ENCODE measurements at places on chromosomes 1 and 21. TPM values are rescaled to one million over a fixed set of nuclear protein-coding genes. Genes with fewer than 3 reads are reported as not detected.

Gene TMEM81
- 2.9 TPM for total RNA-seq

Gene FMO5
- total RNA-seq = 0.35 TPM

Gene LRRN2
- not detected for total RNA-seq

Gene DNMT3L
- total RNA-seq = not detected

- DNase-seq = no peak
These were observed 195.5 kb downstream of the ADSS2 start for GRCh38 chr1:244256086-244256676.

DNA sequence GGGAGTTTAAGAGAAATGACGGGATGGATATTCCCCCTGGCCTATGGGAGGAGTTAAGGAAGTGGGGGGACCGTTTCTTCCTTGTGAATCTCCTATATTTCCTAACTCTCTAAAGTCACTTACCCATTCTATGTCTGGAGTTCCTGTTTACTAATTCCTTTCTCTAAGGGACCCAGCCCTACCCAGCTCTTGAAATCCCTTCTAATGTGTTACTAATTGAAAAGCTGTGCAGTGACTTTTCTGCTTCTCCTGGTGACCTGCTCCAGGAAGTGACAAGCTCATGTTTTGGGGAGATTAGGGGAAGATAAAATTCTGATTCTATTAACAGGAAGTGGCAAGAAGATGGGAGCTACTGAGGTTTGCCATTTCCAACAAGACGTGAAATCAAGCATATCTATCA lies 4.0 kb upstream of the SAMSN1 start:
- DNase-seq = no peak
